ENCODE measurements at places on chromosomes 7 and 10.
A peak's percentile ranks its signal among the peaks of the same experiment; 100 is the strongest.

GRCh38 chr10:4181081-4181480 lies 396.1 kb upstream of the KLF6 start:
- DNase-seq, result no peak

GRCh38 chr7:99679400-99680191 lies at the start of gene CYP3A5:
Gene CYP3A5, minus strand, starts transcription at chr7:99679996. Its CDS starts 100 bp downstream, at chr7:99679896.
- no peak for DNase-seq

- peak; percentile 79 for DNase-seq
These were observed 46.1 kb downstream of the ZCCHC24 start for GRCh38 chr10:79399223-79399831.

DNA sequence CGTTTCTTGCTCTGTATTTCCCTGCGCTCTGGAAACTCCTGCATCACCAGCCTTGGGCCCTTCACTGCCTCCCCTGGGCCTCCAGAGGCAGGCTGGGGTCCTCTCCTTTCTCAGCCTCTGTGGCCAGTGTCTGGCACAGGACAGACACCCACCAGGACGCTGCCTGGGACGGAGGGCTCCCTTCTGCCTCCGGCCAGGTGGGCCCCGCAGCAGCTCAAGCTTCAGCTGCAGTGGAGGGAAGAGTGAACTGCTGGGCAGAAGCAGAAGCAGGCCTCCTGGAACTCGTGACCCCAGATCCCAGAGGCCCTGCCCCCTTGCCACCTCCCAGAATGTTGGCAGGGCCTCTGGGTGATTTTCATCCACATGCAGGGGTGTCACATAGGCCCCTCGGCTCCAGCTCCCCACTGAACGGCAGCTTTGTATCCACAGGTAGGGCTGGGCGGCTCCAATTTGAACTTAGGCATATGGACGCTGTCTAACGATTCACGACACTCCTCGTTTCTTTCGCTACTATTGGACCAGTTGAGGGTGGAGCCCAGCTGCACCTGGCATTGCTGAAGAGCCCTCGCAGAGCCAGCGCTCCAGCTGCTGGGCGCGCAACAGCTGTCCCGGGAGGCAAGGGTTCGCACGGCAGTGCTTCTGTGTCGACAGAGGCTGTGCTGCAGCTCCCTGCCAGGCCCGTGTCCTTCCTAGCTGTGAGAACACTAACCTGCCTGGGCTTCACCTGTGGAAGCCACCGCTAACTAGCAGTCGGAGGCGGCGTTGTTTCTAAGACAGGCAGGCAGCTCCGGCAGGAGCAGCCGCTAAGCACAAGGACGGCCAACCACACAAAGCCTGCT lies 18.4 kb upstream of the GPR146 start:
- no peak for DNase-seq

- no peak for DNase-seq
These were observed 1.4 kb upstream of the SLC25A28 start for GRCh38 chr10:99621454-99622251.

DNA sequence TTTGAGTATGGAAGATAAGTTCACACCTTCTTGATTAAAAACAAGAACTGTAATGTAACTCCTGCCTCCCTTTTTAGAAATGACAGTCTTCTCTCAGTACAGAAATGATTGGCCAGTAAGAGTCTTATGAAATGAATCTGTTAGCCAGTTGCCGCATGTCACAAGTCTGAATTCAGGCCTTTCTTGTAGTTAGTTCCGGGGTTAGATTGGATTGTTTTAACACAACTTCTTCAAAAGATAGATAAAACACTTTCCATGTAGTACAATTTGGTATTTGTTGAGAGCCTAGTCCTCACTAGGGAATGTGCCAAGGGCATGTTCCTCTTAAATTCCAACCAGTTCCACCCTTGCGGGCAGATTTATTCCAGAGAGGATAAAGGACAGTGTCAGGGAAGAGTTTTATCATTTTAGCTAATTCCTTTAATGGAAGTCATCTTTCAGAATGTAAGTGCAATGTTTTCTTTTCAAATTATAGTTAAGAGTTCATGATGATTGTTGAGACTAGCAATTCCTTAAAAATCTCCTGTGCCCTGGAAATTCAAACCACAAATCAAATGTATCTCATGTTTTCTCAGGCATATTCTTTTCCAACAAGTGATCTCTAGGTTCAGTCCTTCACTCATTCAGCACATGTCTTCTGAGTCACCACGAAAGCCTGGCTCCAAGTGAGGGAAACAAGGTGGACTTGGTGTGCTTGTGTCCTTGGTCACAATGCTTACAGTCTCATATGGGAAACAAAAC lies 4.1 kb downstream of the FHIP2A start:
- DNase-seq, result no peak

GRCh38 chr10:24262929-24263590 lies 54.1 kb downstream of the KIAA1217 start:
- no peak for DNase-seq

GRCh38 chr7:44608916-44609648 lies 2.7 kb downstream of the OGDH start:
- no peak for DNase-seq

DNA sequence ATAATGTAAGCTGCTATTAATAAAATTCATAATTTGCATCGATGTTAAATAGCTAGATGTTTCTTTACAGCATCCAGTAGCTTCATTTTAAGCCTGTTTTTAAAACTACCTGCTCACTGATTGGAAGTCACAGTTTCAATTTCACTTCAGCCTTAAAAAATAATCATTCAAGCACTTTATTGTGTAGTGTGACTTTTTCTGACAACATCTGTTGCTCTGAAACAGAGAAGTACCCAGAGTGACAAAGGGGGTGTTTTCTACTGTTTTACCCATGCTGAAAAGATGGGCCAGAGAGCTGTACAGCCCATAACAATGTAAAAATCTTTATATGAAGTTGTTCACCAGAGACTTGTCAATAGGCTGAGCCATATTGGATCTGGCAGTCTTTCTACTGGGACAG lies 437.2 kb downstream of the MDFIC start:
- DNase-seq, result no peak

- no peak for DNase-seq
These were observed 2.3 kb upstream of the SMIM30 start for GRCh38 chr7:113120647-113121046.

DNA sequence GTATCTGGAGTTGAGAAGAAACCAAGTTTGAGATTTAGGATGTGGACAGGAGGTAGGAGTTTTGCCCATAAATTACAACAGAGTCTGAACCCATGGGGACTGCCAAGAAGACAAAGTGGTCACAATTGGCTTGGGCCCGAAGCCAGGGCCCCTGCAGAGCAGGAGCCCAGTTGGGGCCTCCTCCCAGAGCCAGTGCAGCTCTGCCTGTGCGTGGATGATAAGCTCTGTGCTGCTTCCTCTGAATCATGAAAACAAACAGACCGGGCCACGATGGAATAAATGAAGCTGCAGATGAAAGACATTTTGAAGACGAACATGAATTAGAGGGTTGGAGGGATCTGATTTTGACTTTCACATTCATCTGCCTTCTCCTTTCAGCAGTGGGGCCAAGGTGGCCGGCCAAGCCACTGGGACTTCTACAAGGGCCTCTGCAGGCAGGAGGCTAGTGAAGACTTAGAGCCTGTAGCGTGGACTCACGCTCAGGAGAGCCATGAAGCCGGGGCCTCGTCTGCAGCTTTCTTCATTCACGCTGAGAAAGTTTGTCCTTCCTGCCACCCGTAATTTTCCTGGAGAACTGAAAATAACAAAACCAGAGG lies 156.8 kb upstream of the LYZL1 start:
- DNase-seq, result no peak

Measured in ecto neural progenitor cell (in vitro differentiated cells).